Activated CD4-positive, alpha-beta T cell treated with anti-CD3 and anti-CD28 coated beads for 4 hours (primary cell): ENCODE measurements at places on chromosomes 2 and 18.

- peak; percentile 25 for DNase-seq
Measured at GRCh38 chr2:234291765-234292204, 205.1 kb downstream of the ARL4C start.

- no peak for DNase-seq
Measured at GRCh38 chr2:172884336-172884735, 148.7 kb downstream of the RAPGEF4 start.

GRCh38 chr2:216375286-216375685 lies 3.0 kb upstream of the MARCHF4 start:
- DNase-seq = no peak

GRCh38 chr2:64393383-64394010 lies 60.5 kb upstream of the LGALSL start:
- no peak for DNase-seq

DNA sequence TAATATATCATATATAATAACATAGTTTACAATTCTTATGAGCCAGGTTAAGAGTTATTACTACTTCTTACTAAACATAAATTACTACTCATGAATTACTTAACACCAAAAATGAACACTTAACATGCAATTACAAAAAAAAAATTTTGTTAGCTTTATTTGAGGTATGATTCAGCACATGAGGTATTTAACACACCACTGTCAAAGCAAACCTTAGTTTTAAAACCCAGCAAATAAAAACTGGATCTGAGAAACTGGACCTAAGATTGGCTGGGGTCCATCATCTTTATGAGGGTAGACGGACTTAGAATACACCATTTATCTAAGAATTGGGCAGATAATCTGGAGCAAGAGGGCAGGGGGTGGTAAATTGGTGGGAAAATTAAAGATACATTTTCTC lies 81.8 kb upstream of the CREB1 start:
- no peak for DNase-seq
